ENCODE measurements at places on chromosomes 7 and 10.

GRCh38 chr7:78379148-78379547 lies 580.6 kb downstream of the PHTF2 start:
- DNase-seq: no peak

DNA sequence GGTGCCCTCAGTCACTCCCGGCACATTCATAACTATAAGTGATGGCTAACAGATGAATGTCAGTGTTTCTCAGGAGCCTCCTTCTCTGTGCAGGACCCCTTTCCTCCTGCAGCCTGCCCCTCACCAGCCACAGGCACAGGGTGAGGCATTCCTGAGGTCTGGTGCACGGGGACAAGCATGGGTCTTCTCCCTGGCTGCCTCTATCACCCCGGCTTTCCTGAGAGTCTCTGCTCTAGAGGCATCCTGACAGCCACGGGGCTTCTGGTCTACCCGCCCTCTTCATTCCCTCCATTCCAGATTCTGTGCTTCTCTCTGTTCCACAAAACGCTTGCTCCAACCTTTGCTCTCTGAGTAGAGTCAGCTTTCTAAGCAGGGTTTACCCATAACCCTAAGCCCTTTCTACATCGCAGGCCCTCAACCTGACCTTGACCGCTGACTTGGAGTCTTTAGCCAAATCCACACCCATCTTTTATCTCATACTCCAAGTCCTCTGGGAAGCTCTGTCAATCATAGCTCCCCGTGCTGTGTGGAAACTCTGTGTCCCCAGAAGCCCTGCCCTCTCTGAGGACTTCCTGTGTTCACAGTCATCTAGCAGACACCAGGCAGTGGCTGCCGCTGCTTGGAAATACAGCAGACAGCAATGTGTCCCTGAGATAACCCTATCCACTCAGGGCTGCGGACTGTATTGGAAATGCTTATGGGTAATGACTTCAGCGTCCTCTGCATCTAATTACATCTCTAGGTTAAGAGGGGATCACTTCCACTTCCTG lies 159.0 kb downstream of the SFMBT2 start:
- no peak for DNase-seq

GRCh38 chr10:101760510-101760909 lies 15.4 kb downstream of the FGF8 start:
- DNase-seq: no peak

- no peak for DNase-seq
These were observed 493 bp downstream of the WDR91 start for GRCh38 chr7:135210888-135211178.

- DNase-seq: no peak
These were observed 47.7 kb upstream of the MDFIC start for GRCh38 chr7:114874170-114874569.

DNA sequence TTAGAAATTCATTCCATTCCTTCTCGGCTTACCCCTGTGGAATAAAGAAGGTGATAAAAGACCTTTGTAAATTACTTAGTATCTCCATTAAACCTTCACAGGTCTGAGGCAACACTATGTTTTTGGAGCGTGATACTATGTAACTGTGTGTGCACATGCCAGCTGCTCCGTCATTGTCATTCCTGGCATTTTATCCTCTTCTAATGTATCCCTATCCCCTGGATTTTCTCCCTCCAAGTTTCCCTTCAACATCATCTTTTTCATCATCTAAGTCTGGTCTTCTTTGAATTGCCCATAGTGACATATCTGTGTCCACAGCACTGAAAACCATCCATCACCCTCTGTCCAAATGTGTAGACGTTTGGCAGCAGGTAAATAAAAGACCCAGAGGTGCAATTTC lies 125.7 kb downstream of the TEX36 start:
- no peak for DNase-seq

DNA sequence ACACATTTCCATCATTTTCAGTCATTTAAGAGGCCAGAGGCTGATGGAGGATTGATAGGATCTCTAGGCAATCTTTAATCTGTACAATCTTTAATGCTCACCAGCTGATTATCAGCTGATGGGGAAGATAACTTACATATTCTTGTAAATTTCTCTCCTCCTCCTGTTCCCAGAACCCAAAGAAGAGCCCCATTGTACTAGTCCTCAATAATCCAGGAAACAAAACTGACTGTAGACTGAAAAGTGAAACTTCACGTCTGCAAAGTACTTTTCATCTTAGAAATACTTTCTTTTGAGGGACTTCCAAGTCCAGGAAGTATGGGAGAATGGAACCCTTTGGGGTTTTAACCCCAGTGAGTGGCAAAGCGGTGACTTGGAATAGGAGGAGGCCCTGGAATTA lies 283.3 kb downstream of the FRMD4A start:
- DNase-seq: no peak

DNA sequence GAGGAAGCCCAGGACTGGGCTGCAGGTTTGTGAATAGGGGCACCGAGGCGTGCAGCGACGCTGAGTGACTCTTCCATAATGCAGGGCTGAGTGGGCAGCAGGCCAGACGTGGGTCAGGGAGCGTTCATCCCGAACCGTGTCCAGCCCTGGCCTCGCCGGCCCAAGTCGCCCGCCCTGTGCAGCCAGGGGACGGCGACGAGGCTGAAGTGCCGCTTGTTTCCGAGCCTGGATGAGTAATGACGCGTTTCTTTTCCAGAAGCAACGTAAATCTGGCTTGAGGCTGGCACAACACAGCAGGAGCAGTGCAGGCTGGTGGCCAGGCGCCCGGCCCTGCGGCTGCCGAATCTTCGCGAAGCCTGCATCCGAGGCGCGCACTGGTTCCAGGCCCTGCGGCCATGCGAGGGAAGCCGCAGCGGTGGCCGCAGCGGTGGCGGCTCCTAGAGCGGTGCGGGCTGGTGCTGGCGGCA lies 74.0 kb upstream of the SEC61G start:
- no peak for DNase-seq

GRCh38 chr10:84424731-84425167 lies 96.4 kb downstream of the CCSER2 start:
- peak; percentile 85 for DNase-seq

GRCh38 chr10:131074682-131075081 lies 236.8 kb downstream of the TCERG1L start:
- no peak for DNase-seq

DNA sequence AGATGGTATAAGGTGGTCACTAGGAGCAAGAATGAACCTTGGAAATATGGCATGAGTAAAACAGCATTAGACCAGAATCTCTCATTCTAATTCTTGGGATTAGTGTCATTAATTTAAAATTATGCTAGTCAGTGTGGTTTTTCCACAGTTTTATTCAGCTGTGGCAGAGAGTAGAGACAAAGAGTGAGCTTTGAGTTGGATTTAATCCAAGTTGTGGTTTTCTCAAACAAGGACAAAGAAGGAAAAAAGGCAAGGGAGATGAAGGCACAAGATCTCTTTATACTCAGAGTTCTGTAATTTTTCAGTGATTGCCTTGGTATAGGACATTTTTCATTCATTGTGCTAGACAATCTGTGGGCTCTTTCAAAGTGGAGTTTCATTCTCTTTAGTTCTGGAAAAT lies 28.2 kb upstream of the AKAP9 start:
- DNase-seq: no peak

DNA sequence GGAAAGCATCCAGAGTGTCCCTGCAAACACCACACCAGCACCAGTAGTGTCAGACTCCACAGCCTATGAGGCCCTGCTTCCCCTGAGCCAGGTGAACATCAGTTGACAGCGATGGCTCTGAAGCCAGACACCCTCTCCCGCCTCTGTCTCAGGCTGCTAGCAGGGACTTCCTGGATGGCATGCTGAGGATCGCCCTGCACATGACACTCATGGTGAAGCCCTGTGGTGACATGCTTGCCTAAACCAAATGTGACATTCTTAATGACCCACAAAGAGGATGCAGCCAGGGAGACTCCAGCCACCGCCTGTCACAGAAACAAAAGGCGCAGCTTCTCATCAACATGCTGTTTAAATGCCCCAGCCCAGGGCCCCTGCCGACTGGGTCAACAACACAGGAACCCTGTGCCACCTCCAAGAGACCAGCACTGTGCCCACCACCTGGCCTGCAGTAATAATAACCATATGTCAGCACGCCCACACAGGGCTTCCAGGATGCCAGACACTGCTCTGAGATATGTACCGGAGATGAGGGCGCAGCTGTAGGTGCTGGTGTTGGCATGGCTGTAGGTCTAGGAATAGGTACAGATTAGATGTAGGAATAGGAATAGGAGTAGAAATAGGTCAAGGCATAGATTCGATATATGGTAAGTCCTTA lies 81.3 kb downstream of the GRID1 start:
- DNase-seq: peak; percentile 7

GRCh38 chr7:82049891-82050533 lies 280.2 kb upstream of the HGF start:
- DNase-seq: no peak

GRCh38 chr10:110535958-110536891 lies 31.3 kb upstream of the SMC3 start:
- no peak for DNase-seq

DNA sequence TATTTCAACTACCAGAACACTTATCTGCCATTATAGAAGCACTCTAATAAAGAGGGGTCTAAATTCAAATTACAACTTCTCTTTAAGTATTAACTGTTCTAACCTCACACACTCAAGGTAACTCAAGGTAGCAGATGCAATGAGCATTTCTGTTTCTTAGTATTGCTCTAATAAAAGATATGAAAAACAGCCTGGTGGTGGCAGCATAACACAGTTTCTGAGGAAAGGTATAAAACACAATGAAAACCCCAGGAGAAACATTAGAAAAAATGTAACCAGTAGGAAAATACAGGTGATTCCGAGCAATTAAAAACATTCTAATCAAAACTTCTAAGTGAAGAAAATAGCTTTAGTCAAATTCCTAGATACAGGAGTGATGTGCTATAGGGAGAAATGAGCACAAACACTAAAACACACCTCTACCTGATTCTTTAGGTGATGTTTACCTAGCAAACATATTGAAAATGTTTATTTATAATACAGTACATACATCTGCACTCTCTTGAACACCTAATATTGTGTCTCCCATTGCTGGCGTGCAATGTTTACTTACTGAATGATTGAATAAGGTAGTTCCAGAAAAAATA lies 3.5 kb downstream of the MKRN1 start:
- peak; percentile 73 for DNase-seq

DNA sequence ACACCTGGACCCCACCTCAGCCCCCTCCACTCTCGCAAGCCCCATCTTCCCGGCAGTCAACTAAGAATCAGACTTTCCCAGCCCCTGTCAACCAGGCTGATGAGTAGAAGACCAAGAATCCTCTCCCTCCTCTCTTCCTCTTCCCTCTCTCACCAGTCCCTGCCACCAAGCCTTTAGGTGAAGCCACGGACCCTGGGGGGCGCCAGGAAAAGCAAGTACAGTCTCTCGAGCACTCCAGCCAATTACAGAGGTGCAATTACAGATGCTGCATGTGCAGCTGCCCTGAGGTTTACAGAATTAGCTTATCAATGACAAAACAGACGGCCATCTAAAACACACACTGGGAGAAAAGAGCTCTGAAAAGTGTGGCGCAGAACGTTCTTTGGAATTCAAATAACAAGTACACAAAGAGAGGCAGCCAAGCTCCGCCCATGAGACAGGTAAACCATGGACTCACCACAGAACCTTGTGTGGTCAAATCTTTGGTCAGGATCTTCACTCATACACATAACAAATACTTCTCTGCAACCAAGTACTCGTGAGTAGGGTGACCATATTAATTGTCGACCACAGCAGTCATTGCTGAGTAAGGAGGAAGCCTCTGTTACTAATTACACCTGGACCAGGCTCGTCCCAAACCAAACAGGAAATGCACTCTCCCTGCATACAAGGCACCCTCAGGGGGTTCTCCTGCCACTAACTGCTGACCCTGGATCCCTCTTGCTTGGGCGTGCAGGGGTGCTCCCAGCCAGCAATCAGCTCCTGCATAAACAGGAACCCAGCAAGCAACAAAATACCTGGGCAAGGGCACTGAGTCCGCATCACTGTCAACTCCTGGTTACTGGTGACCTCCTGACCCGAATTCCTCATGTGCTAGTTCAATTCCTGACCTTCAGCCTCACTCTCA lies 189.2 kb downstream of the FAM107B start:
- no peak for DNase-seq

- peak; percentile 54 for DNase-seq
These were observed 89.2 kb downstream of the RNF216 start for GRCh38 chr7:5692112-5692844.

GRCh38 chr10:60872451-60872850 lies 71.5 kb downstream of the RHOBTB1 start:
- no peak for DNase-seq

DNA sequence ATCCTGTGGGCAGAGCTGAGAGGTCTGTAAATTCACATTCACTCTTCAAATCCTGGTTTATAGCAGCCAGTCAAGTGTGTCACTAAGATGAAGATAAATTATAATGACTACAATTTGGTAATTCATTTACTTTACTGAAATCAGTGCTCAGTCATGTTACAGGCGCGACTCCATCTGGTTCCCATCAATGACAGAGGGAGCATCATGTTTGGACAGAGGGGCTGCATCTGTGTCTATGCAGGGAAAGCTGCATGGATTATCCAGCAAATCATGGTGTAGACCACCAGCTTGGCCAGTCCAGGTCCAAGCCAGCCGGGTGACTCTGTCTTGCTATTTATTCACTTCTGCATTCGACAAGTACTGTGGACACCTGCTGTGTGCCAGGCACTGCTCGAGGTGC lies 214.1 kb upstream of the ZNF32 start:
- DNase-seq: no peak
